ENCODE measurements at places on chromosomes 6 and 20.

GRCh38 chr6:146419576-146419975 lies 124.1 kb upstream of the RAB32 start:
- no peak for DNase-seq

DNA sequence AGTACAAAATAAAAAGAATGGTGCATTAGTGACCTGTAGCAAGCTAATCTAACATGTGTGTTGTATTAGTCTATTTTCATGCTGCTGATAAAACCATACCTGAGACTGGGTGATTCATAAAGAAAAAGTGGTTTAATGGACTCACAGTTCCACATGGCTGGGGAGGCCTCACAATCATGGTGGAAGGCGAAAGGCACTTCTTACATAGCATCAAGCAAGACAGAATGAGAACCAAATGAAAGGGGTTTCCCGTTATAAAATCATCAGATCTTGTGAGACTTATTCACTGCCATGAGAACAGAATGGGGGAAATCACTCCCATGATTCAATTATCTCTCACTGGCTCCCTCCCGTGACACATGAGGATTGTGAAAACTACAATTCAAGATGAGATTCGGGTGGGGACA lies 45.4 kb upstream of the AIG1 start:
- DNase-seq = no peak

GRCh38 chr20:41782730-41783406 lies 164.7 kb upstream of the CHD6 start:
- no peak for DNase-seq

- no peak for DNase-seq
Measured at GRCh38 chr20:32960222-32960518, 44.1 kb downstream of the SUN5 start.

DNA sequence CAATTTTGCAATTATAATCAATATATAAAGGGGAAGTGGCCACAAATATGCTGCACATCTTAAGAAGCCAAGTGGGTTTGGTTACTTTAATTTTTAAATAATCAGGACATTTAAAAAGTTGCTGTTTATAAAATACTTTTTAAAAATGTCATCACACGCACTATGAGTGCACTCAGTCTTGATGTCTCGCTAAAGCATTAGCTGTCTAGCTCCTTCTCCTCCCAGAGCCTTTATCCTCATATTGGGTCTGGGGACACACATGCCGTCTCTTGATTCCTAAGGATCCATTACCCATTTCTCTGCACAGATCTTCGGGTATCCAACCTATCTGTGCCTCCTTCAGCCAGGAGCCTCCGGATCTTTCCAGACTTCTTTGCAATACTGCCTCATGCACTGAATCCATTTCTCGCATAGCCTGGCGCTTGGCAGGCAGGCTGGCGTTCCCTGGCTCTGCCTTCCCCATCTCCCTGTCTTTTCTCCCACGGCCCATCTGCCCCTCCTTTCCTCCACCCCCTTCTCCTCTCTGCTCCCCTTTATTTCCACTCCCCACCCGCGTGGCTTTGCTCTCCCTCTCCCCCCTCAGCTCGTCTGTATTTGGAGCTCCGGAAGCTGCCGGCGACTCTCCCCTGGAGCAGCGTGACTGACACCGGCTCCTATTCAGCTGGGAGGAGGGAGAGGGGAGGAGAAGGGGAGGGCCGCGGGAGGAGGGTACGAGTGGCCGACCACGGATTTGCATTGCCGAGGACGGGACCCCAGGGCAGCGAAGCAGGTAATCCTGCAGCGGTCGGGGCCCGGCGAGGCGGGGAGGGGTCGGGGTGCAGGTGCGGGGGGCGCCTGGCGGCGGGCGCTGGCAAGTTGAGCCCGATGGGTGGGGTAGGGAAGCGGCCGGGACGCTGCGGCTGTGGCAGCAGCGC lies at the start of gene CAP2:
Gene CAP2, plus strand, starts transcription at position 618 of the 914 bp plus-strand sequence. CDS start 27,961 bp downstream, outside the sequence.
- peak; percentile 73 for DNase-seq
